T-helper 17 cell (primary cell): ENCODE measurements at places on chromosomes 1 and 21. TPM values are rescaled to one million over a fixed set of nuclear protein-coding genes. Genes with fewer than 3 reads are reported as not detected.

DNA sequence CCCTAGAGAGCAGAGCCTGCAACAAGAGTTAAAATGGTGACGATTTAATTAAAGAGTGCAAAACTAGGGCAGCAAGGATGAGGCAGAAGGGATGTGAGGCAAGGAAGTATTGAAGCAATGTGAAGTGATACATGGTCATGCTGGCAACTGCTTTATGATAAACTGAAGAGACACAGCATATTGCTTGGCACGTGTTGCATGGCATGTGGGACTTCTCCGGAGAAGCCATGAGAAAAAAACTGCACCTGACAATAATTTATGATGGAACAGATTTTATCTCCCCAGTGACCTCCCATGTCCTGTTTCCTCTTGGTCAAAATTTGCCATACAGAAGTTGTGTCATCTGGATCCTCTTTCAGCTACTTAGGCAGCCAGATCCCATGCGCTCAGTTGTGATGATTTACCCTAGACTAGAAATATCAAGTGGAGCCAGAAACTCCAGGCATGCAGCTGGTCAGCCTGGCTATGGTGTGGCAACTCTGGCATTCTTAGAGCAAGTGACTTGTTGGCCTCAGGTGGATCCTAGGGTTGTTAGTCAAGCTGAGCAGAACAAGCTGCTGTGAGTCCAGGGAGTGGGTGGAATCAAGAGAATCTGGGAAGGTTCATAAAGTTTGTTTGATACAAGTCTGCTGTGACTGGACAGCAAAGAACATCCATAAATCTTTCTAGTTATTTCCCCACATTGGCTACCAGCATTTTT, 611.4 kb upstream of the USP24 start:
- H3K27me3 ChIP-seq: peaks cover 30% of the 10 kb centered on the region
- H3K4me1 ChIP-seq: no peaks in the 10 kb centered on the region

DNA sequence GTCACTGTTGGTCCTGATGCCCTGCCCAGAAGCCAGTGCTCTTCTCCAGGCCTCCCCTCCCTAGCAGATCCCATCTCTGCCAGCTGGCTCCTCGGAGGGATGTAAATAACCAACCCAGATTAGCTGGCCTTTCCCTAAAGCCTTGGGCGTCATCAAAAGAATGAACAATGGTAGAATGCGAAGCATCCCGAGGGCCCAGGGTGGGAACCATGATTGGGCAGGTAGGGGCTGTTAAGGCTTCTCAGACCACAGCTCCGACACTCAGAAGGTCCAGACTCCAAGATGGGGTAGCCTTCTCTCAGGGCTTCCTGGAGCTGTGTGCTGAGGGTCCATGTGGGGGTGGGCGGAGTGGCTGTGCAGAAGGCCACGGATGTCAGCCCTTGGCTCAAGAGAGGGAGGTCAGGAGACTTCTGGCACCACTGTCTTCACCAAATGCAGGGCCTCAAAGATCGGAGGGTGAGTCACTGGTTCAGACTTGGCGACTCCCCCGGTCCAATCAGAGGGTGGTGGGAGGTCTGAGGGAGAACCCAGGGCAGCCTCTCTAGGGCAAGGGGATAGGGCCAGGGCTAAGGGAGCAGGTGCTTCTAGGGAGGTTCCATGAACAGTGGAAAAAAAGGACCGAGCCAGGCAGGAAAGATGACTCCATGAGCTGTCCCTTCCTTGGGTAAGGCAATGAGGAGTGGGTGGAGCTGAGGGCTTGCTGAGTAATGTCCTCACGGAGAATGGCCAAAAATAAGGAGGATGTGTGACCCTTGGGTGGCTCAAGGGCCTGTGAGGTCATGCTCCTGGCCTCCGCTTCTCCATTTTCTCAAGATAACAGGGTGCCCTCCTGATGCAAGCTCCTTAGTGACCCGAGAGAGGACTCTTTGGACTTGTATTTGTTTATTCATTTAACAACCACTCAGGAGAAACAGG, 58.4 kb upstream of the EPS8L3 start:
- no peaks in the 10 kb centered on the region for H3K27me3 ChIP-seq
- H3K36me3 ChIP-seq: no peaks in the 10 kb centered on the region
- DNase-seq: no peak
- H3K4me1 ChIP-seq: peaks cover 20% of the 10 kb centered on the region
- H3K27ac ChIP-seq: no peak overlapping the region
- no peak overlapping the region for H3K4me3 ChIP-seq

DNA sequence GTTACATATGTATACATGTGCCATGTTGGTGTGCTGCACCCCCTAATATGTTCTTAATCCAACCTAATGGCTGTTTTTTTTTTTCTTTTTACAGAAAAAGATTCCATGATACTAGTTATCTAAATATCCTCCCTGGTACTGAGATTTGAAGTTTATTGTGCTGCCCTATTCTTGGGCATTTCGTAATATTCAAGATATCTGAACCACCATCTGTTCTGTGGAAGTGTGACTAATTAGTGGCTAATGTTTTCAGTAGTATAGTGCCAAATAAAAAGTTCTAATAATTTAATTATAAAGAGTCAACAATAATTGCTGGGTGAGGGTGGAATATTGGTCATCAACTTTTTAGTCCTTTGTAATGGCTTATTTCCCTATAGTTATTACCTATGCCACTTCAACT, 217.5 kb downstream of the GABPA start:
- no peak overlapping the region for H3K27ac ChIP-seq
- no peak overlapping the region for H3K4me3 ChIP-seq
- H3K27me3 ChIP-seq: no peaks in the 10 kb centered on the region
- no peaks in the 10 kb centered on the region for H3K4me1 ChIP-seq
- DNase-seq: no peak

GRCh38 chr21:45336870-45337269, 49.2 kb upstream of the POFUT2 start:
- peaks cover 8% of the 10 kb centered on the region for H3K4me1 ChIP-seq
- no peak overlapping the region for H3K27ac ChIP-seq
- no peak for DNase-seq

DNA sequence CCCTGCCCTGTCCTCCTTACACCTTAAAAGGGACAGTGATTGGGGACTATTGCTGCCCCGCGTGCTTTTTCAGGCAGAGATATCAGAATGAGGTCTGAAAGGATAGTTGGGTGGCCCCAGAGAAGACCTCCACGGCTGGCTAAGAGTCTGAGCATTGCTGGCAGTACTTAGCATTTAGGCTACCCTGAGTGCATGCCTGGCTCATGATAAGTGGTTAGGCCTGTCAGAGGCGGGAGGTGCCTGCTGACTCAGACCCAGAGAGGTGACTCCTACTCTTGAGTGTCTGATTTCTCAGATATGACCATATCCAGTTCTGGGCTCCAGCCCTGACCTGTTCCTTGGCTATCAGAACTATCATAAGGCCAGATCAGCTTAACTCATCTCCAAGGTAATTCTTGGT, 213.7 kb downstream of the PBX1 start:
- no peaks in the 10 kb centered on the region for H3K4me1 ChIP-seq
- DNase-seq: no peak
- H3K27ac ChIP-seq: no peak overlapping the region
- H3K4me3 ChIP-seq: no peak overlapping the region
- no peaks in the 10 kb centered on the region for H3K36me3 ChIP-seq

GPR52 gene
- 7.8 TPM for total RNA-seq

GRCh38 chr21:42807938-42808613, 71.3 kb downstream of the WDR4 start:
- H3K36me3 ChIP-seq: peaks cover 6% of the 10 kb centered on the region
- H3K4me1 ChIP-seq: peaks cover 11% of the 10 kb centered on the region
- H3K27me3 ChIP-seq: peaks cover 47% of the 10 kb centered on the region

- peaks cover 6% of the 10 kb centered on the region for H3K36me3 ChIP-seq
- no peaks in the 10 kb centered on the region for H3K27me3 ChIP-seq
- DNase-seq: no peak
- H3K4me3 ChIP-seq: no peak overlapping the region
- H3K27ac ChIP-seq: no peak overlapping the region
- H3K4me1 ChIP-seq: peaks cover 3% of the 10 kb centered on the region
These were observed 468.9 kb downstream of the DPYD start for GRCh38 chr1:97451944-97452343.

LGALS8 gene
- total RNA-seq: 173 TPM

TINAGL1 gene
- total RNA-seq: not detected

TGFB2 gene
- total RNA-seq: 3.0 TPM

GRCh38 chr1:43850591-43851233, 82.9 kb upstream of the ARTN start:
- no peak overlapping the region for H3K27ac ChIP-seq
- H3K4me3 ChIP-seq: no peak overlapping the region
- DNase-seq: no peak
- H3K27me3 ChIP-seq: no peaks in the 10 kb centered on the region

ELOVL1 gene
- total RNA-seq: 36.9 TPM

DNA sequence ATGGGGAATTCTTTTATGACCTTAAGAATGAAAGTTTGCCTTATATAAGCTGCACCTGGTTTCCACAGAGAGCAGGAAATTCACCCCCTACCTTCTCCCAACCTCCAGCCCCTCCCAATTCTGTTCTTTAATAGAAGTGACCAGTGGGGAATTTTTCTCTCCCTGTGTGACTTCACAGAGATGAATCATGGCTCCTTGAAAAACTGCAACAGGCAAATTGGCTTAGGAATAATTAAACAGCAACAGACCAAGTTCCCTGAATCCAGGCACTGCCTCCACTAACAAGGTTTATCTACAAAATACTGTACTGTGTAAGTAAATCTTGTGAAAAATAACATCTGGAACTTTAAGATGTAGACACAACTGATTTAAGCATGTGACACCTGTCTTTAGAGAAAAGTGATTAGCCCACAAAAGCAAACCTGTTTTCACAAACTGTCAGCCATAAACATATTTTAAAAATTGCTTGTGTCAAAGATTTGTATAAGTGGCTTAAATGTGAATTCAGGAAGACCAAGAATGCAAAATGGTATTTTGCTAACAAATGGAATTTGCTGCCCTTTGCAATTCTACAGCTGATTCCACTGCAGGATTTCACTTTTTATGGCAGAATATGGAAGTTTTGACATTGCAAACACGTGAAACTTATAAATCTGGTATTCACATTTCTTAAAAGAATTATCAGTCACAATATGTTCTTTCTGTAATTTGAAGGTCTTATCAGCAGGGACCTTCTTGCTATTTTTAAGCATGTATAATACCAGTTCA, 54.0 kb downstream of the ALG14 start:
- DNase-seq: no peak
- no peak overlapping the region for H3K27ac ChIP-seq
- no peak overlapping the region for H3K4me3 ChIP-seq
- H3K4me1 ChIP-seq: peaks cover 7% of the 10 kb centered on the region
- H3K36me3 ChIP-seq: peaks cover 13% of the 10 kb centered on the region

CD1E gene
- total RNA-seq: not detected

MROH7 gene
- 0.37 TPM for total RNA-seq

DNA sequence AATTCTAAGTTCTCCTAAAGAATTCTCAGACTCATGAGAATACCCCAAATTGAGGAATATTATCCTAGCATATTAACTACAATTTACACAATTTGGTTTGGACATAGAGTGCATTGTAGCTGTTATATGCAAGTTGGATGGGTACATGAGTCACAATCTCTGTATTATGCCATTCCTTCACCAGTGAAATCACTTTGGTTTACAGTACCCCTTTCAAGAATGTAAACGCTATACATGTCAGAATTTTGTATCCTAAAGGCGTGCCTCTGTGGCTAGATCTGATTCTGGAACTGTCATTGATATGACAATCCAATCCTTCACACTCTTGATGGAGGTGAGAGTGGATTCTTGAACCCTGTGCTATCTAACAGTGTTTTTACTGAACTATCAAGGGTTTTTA, 6.7 kb upstream of the IL10RB start:
- H3K36me3 ChIP-seq: peaks cover 4% of the 10 kb centered on the region
- H3K4me1 ChIP-seq: peaks cover 32% of the 10 kb centered on the region
- peak overlapping the region; percentile 33 for H3K4me3 ChIP-seq
- no peaks in the 10 kb centered on the region for H3K27me3 ChIP-seq

DNA sequence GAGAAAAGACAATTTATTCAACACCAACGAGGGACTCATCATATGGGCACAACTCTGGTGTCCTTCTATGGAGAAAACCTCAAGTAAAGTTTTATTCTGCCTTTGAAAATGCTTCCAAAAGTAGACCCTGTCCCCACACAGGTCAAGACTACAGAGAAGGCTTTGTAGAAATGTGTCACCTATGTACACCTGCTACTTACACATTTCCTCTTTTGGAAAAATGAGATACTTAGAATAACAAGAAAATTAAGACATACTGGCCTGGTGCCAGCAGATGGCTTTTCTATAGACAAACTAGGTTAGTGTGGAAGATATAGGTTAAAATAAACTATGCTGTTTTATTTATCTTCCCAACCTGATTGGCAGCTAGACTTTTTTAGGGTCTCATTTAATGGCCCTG, 13.6 kb downstream of the POGK start:
- no peak overlapping the region for H3K4me3 ChIP-seq
- no peak for DNase-seq
- H3K4me1 ChIP-seq: peaks cover 22% of the 10 kb centered on the region
- no peaks in the 10 kb centered on the region for H3K27me3 ChIP-seq

DNA sequence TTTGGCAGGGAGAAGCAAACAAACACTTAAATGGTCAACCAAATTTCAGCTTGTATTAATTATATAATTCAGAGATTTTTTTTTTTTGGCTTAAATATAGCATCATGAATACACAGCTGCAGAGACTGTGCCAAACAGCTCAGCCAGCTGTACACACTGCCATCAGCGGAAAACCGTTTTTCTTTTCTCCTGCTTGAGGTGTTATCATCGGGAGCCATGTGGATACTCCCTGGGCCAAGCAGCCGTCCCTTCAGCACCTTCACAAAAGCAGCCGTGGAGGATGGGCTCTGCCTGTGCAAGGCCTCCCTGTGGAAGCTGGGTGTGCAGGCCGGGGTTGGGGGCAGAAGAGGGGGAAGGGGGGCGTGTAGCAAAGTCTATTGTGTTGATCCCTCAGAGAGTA, 85.0 kb downstream of the NUF2 start:
- H3K27me3 ChIP-seq: peaks cover 44% of the 10 kb centered on the region
- peaks cover 3% of the 10 kb centered on the region for H3K36me3 ChIP-seq
- peaks cover 7% of the 10 kb centered on the region for H3K4me1 ChIP-seq
- H3K4me3 ChIP-seq: no peak overlapping the region
- no peak overlapping the region for H3K27ac ChIP-seq

GRCh38 chr1:11528611-11529261, 49.8 kb downstream of the DISP3 start:
- H3K27me3 ChIP-seq: peaks cover 6% of the 10 kb centered on the region
- peaks cover 2% of the 10 kb centered on the region for H3K36me3 ChIP-seq
- H3K4me3 ChIP-seq: no peak overlapping the region
- no peak for DNase-seq
- no peaks in the 10 kb centered on the region for H3K4me1 ChIP-seq

LCE3E gene
- total RNA-seq: not detected

AGMAT gene
- total RNA-seq: 6.8 TPM

GRCh38 chr1:188350104-188350503, 1521.4 kb downstream of the PLA2G4A start:
- no peak overlapping the region for H3K4me3 ChIP-seq
- H3K4me1 ChIP-seq: no peaks in the 10 kb centered on the region
- no peak overlapping the region for H3K27ac ChIP-seq
- DNase-seq: no peak
- no peaks in the 10 kb centered on the region for H3K27me3 ChIP-seq

- H3K27me3 ChIP-seq: no peaks in the 10 kb centered on the region
- no peak overlapping the region for H3K27ac ChIP-seq
These were observed 370.8 kb downstream of the AMY1C start for GRCh38 chr1:104120525-104120924.

- H3K4me1 ChIP-seq: peaks cover 6% of the 10 kb centered on the region
- peak overlapping the region; percentile 45 for H3K27ac ChIP-seq
- H3K36me3 ChIP-seq: no peaks in the 10 kb centered on the region
- H3K4me3 ChIP-seq: no peak overlapping the region
- peaks cover 4% of the 10 kb centered on the region for H3K27me3 ChIP-seq
- no peak for DNase-seq
These were observed 5.1 kb downstream of the DCST1 start for GRCh38 chr1:155038602-155039307.

GBP3 gene
- 21.9 TPM for total RNA-seq

INTS11 gene
- total RNA-seq: 132 TPM

S100A14 gene
- not detected for total RNA-seq

- H3K27me3 ChIP-seq: no peaks in the 10 kb centered on the region
- H3K36me3 ChIP-seq: peaks cover 2% of the 10 kb centered on the region
- H3K4me3 ChIP-seq: peak overlapping the region; percentile 9
- H3K27ac ChIP-seq: peak overlapping the region; percentile 73
These were observed 36.8 kb upstream of the RPF1 start for GRCh38 chr1:84442256-84442655.
